RPMI7951 (cell line): ENCODE measurements at places on chromosomes 2 and 18. TPM values are rescaled to one million over a fixed set of nuclear protein-coding genes. Genes with fewer than 3 reads are reported as not detected.

GRCh38 chr18:22650247-22650646, 232.5 kb upstream of the CTAGE1 start:
- DNase-seq = no peak

Gene KCNJ3
- total RNA-seq = not detected in 2 replicates

Gene ASTL
- not detected in 2 replicates for total RNA-seq

- DNase-seq = no peak
Observed at GRCh38 chr2:15923597-15923996, 16.8 kb upstream of the MYCN start.

DNA sequence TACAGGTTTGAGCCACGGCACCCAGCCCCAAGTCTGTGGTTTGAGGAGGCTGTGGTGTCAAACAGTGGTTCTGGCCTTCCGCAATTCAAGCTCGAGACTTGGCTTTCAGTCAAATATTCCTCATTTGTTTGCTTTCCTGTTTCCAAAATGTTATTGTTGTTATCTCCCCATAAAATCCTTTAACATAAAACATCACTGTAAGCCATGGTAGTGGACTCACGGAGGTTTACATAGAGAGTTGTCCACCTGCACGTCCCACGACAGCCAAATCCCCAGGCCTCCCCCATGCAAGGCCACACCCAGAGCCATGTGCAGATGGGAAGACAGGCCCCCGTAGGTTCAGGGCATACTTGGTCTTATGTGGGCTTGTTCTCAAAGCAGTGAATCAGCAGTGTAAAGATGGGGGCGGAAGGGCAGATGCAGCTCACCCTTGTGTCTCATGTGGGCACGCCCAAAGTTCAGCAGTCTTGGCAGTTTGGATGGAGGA, 18.9 kb upstream of the ST3GAL5 start:
- DNase-seq = no peak

- DNase-seq = no peak
Observed at GRCh38 chr2:138622613-138623012, 121.0 kb downstream of the SPOPL start.

Gene INPP5D
- total RNA-seq = 0.24 and 1.1 TPM in 2 replicates

DNA sequence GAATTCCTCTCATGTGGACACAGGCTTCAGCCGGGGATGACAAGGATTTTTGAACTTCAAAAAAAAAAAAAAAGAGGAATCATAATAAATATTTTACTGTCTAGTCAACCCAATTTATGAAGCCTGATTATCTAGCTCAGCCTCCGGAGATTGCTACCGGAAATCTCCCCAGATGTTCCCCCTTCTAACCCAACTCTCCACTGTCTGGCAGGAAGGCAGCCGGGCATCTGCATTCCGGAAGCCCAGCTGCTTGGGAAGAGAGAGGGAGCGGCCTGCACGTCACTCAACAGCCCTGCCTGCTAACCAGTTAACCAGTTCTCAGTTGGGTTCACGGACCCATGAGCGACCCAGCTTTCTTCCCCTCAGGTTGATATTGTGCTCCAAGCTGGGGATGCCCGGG, 87.2 kb upstream of the POU3F3 start:
- no peak for DNase-seq

GRCh38 chr2:190634381-190634780, 14.5 kb upstream of the NAB1 start:
- DNase-seq = peak; percentile 23

DNA sequence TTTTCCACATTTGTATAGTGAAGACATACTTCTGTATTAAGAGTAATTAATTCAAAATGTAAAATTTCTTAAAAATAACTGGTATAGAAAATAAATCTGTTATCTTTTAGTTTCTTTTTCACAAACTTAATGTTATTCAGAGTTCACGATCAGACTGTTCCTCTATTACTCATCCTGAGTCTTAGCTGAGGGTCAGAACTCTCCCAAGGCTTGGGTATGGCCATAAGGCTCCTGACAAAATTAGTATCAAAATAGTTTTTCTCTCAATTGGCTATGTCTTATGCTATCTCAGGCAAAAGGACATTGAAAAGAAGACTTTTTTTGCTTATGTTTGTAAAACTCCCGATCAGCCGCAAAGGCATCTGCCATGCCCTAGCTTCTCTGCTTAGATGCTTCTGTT, 56.1 kb upstream of the NAB1 start:
- no peak for DNase-seq

DNA sequence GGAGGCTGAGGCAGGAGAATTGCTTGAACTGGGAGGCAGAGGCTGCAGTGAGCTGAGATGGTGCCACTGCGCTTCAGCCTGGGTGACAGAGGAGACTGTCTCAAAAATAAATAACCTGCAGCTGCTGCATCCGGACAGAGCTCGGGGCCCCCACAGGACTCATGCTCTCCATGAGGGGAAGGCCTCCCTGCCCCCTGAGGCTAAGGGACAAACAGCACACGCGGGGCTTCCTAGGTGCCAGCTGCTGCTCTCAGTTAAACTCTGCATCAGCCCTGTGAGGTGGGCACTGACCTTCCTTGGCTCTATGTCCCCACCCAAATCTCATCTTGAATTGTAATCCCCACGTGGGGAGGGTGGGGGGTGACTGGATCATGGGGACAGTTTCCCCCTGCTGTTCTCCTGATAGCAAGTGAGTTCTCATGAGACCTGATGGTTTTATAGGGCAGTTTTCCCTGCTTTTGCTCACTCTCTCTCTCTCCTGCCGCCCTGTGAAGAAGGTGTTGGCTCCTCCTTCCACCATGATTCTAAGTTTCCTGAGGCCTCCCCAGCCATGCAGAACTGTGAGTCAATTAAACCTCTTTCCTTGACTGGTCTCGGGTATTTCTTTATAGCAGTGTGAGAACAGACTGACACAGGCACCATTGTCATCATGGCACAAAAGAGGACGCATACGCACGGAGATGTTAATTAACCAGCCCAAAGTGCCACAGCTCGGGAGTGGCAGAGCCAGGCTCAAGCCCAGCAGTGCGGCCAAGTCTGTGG, 49.9 kb upstream of the TAF1B start:
- DNase-seq = no peak

DNA sequence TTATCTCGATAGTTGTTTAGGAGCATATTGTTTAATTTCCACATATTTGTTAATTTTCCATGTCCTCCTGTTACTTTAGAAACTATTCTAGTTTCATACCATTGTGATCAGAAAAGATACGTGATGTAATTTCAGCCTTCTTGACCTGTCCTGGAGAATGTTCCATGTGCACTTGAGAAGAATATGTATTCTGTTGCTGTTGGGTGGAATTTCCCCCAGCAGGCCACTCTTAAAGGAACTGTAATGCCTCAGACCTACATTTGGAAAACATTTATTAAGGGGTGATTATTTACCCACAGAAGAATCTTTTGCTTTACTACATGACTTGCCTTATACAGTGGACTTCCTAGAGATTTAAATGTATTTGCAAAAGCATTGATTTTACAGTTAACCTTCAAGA, 55.5 kb downstream of the LIMS1 start:
- no peak for DNase-seq

DNA sequence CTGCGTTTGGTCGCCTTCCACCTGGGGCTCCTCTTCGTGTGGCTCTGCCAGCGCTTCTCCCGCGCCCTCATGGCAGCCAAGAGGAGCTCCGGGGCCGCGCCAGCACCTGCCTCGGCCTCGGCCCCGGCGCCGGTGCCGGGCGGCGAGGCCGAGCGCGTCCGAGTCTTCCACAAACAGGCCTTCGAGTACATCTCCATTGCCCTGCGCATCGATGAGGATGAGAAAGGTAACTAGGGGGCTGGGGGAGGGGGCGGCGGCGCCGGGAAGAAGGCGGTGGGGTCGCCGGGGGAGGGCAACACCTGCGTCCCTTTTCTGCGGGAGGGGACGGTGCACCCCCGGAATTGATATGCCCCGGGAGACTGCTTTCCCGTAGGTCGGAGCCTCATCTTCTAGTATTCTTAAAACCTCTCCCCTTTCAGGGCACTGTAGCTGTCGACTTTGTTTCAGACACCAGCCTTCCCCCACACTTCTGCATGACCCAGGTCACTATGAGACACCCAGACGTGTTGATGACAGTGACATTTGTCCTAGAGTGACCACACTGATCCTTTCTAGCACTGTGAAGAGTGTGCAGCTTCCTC, 755 bp downstream of the SPAST start:
- DNase-seq = peak; percentile 8

Gene UGT1A4
- 0.12 TPM in 1 of 2 replicates, not detected in the other for total RNA-seq

DNA sequence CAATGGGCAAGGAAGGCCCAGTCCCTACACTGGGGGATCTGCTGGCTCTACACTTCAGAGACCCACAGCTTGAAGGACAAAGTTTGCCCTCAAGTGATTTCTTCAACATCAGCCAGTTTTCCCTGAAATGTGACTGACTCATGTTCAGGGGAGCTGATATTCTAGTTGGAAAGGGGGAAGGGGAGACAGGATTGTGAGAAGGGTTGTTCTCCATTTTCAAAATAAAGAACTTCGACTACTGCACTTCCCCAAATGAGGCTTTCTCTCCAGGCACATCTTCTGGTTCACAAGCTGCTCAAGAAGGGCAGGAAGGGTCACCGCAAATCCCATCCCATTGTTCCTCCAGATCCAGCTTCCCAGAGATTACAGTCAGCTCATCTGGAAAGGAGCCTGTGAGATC, 117.6 kb downstream of the BCL2L11 start:
- DNase-seq = no peak

DNA sequence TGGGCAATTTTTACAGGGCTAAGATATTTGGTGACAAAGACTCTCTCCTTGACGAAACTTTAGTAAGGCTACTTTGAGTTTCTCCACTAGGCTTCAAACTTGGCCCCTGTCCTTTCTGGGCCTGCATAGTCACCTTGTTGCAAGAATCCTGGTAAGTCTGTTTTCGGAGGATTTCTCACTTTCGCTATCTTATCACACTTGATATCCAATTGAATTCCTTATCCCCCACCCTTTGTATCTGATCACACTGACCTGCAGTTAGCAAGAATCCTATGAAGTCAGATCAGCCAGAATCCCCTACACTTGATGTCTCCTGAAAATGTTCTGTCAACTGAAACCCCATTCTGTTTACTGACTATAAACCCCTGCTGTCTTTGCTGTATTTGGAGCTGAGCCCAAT, 499.8 kb upstream of the GCFC2 start:
- no peak for DNase-seq

DNA sequence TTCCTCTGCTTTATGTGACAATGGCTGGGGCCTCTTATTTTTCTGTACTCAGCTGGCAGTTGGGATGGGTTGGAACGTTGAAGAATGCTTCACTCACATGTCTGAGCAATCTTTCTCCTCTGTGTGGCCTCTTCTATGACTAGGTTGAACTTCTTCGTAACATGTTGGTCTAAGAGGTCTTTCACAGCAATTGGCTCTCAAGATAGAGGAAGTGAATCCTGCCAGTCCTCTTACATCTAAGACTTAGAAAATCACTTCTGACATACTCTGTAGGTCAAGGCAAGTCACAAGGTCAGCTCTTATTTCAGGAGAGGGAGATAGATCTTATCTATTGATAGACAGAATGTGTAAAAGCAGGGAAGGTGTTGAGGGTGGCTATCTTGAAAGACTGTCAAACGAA, 174.1 kb downstream of the NYAP2 start:
- DNase-seq = no peak

- DNase-seq = no peak
Observed at GRCh38 chr2:7539077-7539476, 621.9 kb downstream of the RNF144A start.

GRCh38 chr18:10752382-10752781, 226.6 kb downstream of the NAPG start:
- DNase-seq = no peak

GRCh38 chr2:202757339-202757738, 114.2 kb downstream of the ICA1L start:
- no peak for DNase-seq

Gene UCN
- total RNA-seq = 0.48 and 2.1 TPM in 2 replicates

DNA sequence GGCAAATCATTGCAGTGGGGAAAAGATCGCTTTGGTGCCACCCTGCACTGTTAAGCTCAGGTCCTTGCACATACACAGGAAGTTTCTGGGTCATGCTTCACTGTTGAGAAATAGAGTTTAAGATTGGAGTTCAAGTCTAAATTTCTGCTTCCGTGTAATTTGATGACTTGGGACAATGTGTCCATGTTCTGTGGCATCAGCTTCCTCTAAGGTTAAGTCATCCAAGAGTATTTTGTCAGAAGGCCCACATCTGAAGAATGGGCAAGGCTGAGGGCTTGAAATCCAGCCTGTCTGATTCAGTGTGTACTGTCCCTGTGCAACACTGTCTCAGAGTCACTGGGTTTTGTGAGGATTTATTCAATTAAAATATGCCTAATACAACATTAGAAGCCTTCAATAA, 880.7 kb downstream of the SUCLG1 start:
- no peak for DNase-seq

GRCh38 chr2:67055387-67056304, 341.5 kb upstream of the ETAA1 start:
- DNase-seq = no peak

GRCh38 chr2:176647325-176648165, 378.3 kb downstream of the MTX2 start:
- DNase-seq = no peak

Gene ACVR1C
- 0.10 and 0.12 TPM in 2 replicates for total RNA-seq

- no peak for DNase-seq
Observed at GRCh38 chr2:114933671-114934241, 491.3 kb downstream of the DPP10 start.

Gene SH3RF3
- total RNA-seq = 4.3 and 4.6 TPM in 2 replicates

- peak; percentile 8 for DNase-seq
Observed at GRCh38 chr2:11286749-11287148, 57.7 kb downstream of the ROCK2 start.

DNA sequence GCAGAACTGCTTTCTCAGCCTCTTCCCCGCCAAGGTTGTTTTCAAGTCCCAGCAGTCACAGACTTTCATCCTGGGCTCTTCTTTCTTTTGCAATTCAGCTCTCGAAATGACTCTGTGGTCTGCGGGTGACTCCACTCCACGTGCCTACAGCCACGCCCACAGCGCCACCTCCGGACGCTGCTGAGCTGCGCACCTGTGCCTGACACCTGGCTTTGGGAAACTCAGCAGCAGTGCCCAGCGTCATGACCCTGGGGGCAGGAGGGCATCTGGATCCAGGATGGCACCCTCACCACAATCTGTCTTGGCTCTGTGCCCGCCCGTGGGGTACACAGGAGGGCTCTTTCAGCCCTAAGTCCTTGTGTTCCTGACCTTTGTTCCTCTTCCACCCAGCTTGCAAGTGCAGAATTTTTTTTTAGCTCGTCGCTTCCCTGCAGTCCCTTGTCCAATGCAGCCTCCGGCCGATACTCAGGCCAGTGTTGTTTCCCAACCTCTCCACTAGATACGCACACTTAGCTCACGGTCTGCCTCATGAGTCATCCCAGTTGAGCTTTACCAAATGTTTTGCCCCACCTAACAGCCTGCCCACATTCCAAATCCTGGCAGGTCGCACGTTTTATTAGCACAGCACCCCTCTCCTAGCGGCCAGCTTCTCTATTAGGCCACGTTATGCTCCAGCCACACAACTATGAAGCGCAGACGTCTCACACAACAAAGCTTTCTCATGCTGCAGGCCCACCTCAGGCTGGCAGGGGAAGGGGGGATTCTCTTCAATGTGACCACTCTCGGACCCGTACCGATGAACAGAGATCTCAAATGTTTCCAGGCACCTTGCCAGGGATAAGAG, 6.5 kb upstream of the CAPN10 start:
- DNase-seq = peak; percentile 93

Gene PDIA6
- 518 and 538 TPM in 2 replicates for total RNA-seq

GRCh38 chr2:190417045-190417842, 9.1 kb downstream of the MFSD6 start:
- no peak for DNase-seq

- DNase-seq = peak; percentile 53
Observed at GRCh38 chr2:25664183-25664964, 9.0 kb downstream of the DTNB start.

GRCh38 chr2:30979822-30980245, 158.4 kb downstream of the GALNT14 start:
- peak; percentile 23 for DNase-seq

GRCh38 chr2:1838426-1838825, 94.1 kb upstream of the PXDN start:
- DNase-seq = no peak
